ENCODE measurements at places on chromosomes 3 and 15.

DNA sequence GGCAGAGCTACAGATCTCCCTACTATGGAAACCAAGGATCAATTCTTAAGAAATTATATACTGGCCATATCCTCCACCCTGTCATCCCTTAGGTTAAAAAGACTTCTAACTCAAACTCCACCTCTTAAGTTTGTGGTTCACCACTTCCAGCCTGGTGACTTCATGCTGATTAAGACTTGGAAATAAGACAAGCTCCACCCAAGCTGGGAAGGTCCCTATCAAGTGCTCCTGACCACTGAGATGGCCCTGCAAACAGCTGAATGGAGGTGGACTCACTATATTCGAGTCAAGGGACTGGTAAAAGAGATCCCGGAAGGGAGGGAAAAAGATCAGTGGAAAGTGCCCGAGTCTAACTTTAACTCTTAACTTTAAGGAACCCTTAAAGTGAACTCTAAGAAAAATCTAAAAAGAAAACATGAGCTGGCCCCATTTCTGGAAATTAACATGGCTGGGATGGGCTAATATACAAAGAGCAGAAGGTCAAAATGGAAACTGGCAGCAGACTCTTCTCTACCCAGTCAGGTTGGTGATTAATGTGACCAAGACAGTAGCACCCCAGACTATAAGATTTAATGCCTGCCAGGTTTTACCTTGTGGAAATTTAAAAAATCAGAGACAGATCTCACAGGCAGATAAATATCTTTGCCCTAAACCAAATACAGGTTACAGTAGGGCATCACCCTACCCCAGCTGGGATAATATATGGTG, 43.9 kb downstream of the PPCDC start:
- DNase-seq: no peak
- peak overlapping the region; percentile 84 for H3K4me3 ChIP-seq
- H3K36me3 ChIP-seq: peaks cover 9% of the 10 kb centered on the region
- H3K27ac ChIP-seq: peak overlapping the region; percentile 77
- H3K27me3 ChIP-seq: no peaks in the 10 kb centered on the region

GRCh38 chr15:90336705-90337141, 15.4 kb upstream of the ZNF774 start:
- no peak overlapping the region for H3K27ac ChIP-seq
- H3K4me1 ChIP-seq: no peaks in the 10 kb centered on the region
- no peak overlapping the region for H3K4me3 ChIP-seq
- no peaks in the 10 kb centered on the region for H3K27me3 ChIP-seq
- H3K36me3 ChIP-seq: peaks cover 4% of the 10 kb centered on the region

DNA sequence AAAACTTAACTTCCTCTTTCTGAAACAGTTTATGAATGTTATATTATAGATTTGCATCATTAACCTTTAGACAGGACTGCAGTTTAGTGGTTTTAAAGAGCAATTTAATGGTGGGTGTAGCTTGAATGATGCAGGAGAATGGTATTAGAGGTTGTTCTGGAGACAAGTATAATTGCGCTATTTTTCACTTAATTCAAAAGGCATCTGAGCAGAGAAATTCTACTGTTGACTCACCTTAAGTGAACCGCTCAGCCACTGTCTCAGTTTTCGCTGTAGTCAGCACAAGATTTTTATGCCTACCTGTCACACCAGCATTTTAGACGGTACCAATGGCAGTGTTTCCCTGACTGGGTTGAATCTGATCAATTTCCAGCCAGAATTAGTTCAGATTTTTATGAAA, 348.8 kb upstream of the DCBLD2 start:
- H3K27ac ChIP-seq: no peak overlapping the region
- no peaks in the 10 kb centered on the region for H3K36me3 ChIP-seq
- no peaks in the 10 kb centered on the region for H3K27me3 ChIP-seq
- H3K4me1 ChIP-seq: no peaks in the 10 kb centered on the region
- no peak overlapping the region for H3K4me3 ChIP-seq
- DNase-seq: no peak

- DNase-seq: no peak
- H3K4me3 ChIP-seq: no peak overlapping the region
- no peaks in the 10 kb centered on the region for H3K4me1 ChIP-seq
- H3K27ac ChIP-seq: no peak overlapping the region
- no peaks in the 10 kb centered on the region for H3K36me3 ChIP-seq
These were observed 35.8 kb upstream of the SLC24A5 start for GRCh38 chr15:48084759-48085590.

GRCh38 chr3:161323926-161324621, 47.2 kb downstream of the SPTSSB start:
- no peak for DNase-seq
- H3K4me3 ChIP-seq: no peak overlapping the region
- H3K27me3 ChIP-seq: peaks cover 9% of the 10 kb centered on the region
- no peak overlapping the region for H3K27ac ChIP-seq

DNA sequence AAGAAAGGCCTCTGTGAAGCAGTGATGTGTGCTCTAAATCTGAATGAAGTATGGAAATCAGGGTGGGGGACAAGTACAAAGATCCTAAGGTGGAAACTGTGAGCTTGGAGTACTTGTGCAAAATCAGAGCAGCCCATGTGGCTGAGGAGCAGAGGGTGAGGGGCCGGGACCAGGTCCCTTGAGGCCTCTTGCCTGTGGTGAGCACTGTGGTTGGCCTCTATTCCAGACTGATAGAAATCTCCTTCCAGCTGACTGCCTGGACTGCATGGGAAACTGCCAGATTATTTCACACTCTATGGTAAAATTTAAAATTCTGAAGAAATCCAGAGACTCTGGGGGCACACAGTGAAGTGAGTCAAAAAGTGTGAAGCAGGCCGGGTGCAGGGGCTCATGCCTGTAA, 81.4 kb downstream of the TM4SF4 start:
- H3K4me3 ChIP-seq: no peak overlapping the region
- no peak for DNase-seq
- H3K36me3 ChIP-seq: peaks cover 4% of the 10 kb centered on the region
- H3K27me3 ChIP-seq: no peaks in the 10 kb centered on the region
- H3K4me1 ChIP-seq: no peaks in the 10 kb centered on the region

- H3K27me3 ChIP-seq: peaks cover 91% of the 10 kb centered on the region
- peaks cover 41% of the 10 kb centered on the region for H3K36me3 ChIP-seq
- peak overlapping the region; percentile 93 for H3K4me3 ChIP-seq
- H3K27ac ChIP-seq: no peak overlapping the region
- no peak for DNase-seq
- H3K4me1 ChIP-seq: peaks cover 36% of the 10 kb centered on the region
These were observed 1.7 kb downstream of the SHOX2 start for GRCh38 chr3:158104431-158104921.

DNA sequence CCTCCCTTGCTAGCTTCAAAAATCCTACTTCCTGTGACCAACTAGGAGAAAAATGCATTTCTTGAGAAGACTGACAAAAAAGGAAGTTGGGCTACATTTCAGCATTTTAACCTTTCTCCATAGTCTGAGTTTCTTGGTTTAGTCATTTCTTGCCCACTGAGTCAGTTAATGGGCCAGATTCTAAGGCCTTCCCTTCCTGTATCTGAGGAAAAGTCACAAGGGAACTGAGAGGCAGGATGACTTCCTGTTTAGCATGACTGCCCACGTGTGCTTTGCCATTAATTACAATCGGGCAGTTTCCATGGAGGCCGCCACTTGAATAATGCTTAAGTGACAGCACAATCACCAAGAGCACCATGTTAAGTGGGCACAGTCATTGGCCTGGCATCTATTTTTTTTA, 794.4 kb upstream of the LMCD1 start:
- no peak for DNase-seq
- H3K27me3 ChIP-seq: no peaks in the 10 kb centered on the region
- no peak overlapping the region for H3K27ac ChIP-seq
- H3K4me1 ChIP-seq: no peaks in the 10 kb centered on the region

GRCh38 chr15:32682569-32682968, 35.2 kb upstream of the GREM1 start:
- H3K27ac ChIP-seq: no peak overlapping the region
- no peaks in the 10 kb centered on the region for H3K27me3 ChIP-seq
- no peak overlapping the region for H3K4me3 ChIP-seq
- DNase-seq: no peak

DNA sequence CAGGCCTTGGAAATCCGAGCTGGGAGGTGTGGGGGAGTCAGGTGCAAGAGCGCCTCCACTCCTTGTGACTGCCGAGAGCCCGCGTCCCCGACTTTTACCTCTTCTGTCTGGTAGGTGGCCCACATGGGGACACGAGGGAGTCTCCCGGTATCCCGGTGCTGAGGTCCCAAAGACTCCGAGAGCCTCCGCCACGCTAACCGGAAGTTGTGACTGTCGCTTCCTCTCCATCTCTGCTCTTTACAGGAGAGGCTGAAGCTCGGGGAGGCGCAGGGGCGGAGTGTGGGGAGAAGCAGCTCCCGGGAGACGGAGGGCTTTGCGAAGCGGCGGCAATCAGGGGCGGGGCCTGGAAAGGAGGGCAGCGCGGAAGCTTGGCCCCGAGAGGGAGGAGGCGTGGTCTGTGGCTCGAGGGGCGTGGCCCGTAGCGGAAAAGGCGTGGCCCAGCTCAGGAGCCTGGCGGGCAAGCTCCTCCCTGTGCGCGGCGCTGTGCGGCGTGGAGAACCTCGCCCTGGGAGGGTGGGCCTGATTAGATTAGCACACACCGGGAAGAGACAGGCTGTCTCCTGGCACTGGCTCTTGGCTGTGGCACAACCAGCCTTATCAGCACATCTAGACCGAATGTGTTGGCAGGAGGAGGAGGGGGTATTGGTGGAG, 143.9 kb downstream of the GABRB3 start:
- no peaks in the 10 kb centered on the region for H3K27me3 ChIP-seq
- no peak overlapping the region for H3K4me3 ChIP-seq
- no peak overlapping the region for H3K27ac ChIP-seq
- DNase-seq: no peak
- no peaks in the 10 kb centered on the region for H3K4me1 ChIP-seq

DNA sequence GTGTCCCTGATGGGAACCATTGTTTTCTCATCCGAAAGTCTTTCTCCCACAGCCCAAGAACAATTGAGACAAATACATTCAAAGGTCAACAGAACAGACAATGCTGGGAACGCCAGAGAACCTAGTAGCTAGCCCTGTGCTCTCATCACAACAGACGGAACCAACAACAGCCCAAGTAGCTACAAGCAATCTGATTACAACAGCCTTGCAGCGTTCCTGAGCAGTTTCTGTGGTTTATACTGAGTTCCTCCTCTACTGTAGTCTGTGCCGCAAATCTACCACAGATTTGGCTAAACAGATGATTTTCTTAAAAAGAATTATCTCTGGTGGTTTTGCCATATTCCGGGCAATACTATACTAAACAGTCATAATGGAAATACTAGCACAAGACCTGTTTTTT, 435.6 kb downstream of the MECOM start:
- H3K27ac ChIP-seq: no peak overlapping the region
- H3K4me1 ChIP-seq: no peaks in the 10 kb centered on the region
- H3K36me3 ChIP-seq: no peaks in the 10 kb centered on the region
- no peaks in the 10 kb centered on the region for H3K27me3 ChIP-seq

Data from effector memory CD8-positive, alpha-beta T cell (primary cell).